ENCODE measurements at places on chromosomes 1 and 21.

DNA sequence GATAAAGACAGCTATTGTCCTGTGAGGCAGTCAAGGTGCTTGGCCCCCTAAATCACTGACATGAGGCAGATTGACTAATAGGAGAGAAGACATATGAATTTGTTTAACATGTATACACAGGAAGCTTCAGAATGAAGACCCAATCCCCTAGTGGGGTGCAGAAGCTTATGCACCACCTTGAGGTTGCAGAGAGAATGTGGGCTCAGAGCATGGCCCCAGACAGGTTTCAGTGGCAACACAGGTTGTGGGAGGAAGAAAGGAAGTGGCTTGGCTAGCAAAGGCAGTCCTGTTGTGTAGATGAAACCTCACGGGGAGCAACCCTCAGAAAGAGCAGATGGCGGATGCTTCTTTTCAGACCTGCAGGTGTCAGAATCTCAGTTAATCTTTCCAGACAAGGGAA lies 37.0 kb upstream of the PARP1 start:
- DNase-seq = no peak

GRCh38 chr1:98001764-98002163 lies 80.9 kb upstream of the DPYD start:
- DNase-seq = no peak

GRCh38 chr1:12275370-12275769 lies 45.5 kb downstream of the VPS13D start:
- peak; percentile 5 for DNase-seq

DNA sequence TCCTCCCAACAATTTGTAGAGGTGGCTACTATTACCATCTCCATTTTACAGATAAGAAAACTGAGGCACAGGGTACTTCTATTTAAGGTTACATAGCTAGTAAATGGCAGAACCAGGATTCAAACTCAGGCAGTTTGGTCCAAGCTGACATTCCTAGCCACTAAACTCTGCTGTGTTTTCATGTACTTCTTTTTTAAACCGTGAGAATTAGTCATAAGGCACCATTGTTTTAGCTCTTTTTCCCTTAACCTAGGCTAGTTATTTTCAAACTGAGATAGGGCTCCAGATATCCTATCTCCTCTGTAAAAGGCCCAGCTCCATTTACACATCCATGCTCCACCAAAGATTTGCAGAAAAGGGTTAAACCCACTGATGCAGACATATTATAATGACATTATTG lies 92.9 kb downstream of the PTPN14 start:
- no peak for DNase-seq

GRCh38 chr1:116983112-116983511 lies 18.4 kb upstream of the CD101 start:
- DNase-seq = no peak

- no peak for DNase-seq
Measured at GRCh38 chr1:24254783-24255182, 64.4 kb upstream of the GRHL3 start.

- DNase-seq = no peak
Measured at GRCh38 chr1:29865051-29865450, 628.7 kb downstream of the PTPRU start.

DNA sequence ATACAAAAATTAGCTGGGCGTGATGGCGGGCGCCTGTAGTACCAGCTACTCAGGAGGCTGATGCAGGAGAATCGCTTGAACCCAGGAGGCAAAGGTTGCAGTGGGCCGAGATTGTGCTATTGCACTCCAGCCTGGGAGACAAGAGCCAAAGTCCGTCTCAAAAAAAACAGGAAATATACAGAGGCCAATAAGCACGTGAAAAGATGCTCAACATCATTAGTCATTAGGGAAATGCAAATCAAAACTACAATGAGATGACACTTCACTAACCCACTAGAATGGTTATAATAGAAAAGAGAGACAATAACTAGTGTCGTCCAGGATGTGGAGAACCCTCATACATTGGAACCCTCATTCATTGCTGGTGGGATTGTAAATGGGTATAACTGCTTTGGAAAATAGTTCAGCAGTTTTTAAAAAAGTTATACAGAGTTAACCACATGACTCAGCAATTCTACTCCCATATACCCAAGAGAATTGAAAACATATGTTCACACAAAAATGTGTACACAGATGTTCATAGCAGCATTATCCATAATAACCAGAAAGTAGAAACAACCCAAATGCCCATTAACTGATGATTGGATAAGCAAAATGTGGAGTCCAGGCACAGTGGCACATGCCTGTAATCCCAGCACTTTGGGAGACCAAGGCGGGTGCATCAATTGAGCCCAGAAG lies 6.4 kb upstream of the E2F2 start:
- DNase-seq = no peak

- no peak for DNase-seq
Measured at GRCh38 chr1:81493102-81493869, 307.4 kb upstream of the ADGRL2 start.

- DNase-seq = no peak
Measured at GRCh38 chr21:45054927-45055612, 19.3 kb upstream of the ADARB1 start.

DNA sequence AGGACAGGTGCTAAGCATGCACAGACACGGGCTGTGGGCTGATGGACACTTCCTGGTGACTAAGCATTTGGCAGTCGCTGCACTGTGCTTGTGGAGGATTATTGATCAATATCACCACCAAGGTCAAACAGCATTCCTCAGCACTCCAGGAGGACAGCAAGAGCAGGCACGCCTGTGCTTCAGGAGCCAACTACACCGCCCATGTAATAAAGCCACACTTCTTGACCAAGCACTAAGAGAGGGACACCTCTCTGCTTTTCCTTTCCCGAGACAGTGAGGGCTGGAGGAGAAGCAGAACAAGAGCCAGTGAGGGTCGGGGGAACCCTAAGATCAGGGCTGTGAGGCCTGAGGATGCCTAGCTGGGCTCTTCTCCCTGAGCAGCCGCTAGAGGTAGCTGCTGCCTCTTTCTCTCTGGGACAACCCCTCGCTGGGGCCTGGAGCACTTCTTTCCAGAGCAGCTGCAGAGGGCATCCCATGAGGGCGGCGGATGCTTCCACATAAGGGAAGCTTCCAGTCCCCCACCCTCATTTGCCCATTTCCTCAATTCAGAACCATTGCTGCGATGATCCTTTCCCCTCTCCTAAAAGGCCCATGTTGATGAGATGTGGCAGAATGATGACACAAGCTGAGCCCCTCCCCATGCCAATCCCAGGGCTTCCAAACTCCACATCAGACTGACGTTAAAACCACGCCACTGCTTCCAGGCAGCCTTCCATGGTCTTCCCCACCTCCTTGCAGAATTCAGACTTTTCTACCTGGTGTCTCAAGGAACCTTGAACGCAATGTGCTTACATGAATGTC lies 19.1 kb downstream of the RAB7B start:
- DNase-seq = peak; percentile 39

GRCh38 chr1:110706621-110707020 lies 31.9 kb upstream of the KCNA3 start:
- no peak for DNase-seq

DNA sequence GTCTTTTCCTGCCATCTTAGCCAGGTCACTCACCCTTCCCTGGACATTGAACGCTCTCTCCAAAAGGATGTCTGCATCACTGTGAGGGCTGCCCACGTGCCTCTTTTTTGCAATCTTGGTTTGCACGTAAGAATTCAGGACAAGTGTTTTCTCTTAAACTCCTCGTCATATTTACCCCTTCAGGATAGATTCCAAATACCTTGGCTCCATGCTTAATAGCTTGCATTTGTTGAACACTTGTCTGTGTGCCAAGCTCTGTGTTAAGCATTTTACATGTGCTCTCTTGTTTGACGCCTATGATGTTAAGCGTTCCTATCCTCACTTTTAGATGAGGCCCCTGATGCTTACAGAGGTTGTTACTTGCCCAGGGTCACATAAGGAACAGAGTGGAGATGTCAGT lies 29.8 kb downstream of the RCSD1 start:
- DNase-seq = no peak

DNA sequence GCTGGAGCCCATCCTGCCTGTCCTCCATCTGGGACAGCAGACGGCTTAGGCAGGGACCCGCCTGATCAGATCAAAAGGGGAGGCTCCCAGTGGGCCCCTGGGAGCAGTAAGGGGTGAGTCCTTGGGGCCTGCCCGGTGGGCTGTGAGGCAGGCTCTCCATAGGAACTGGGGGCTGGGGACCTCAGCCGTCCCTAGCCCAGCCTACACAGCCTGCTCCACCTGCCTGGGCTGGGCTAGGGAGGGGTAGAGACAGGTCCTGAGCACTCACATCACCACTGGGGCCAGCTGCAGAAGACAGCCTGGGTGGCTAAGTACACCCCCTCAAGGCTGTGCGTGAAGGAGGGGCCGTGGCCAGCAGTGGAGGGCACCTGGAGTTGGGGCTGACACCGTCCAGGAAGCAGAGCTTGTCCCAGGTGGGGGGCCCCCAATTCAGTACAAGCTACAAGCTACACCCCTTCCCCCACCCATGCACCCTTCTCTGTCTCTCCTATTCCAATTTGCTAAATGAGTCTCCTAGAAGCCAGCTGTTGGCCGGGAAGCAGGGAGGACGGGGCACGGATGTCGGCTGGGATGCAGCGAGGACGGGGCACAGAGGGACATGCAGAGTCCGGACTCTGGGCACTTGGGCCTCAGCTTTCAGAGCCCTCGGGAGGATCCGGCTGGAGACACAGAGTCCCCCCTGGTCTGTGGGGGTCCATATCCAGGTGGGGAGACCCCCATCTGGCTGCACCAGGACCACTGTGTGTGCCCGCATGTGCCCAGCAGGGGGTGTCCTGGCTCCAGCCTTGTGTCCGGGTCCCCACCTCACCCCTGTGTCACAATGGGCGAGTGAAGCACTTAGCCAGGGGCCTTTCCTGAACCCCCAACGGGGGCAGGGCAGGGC lies 1.7 kb downstream of the ISG15 start:
- no peak for DNase-seq

- DNase-seq = no peak
Measured at GRCh38 chr1:17207046-17207445, 2.1 kb downstream of the PADI1 start.

GRCh38 chr21:40243685-40244084 lies 376.4 kb downstream of the PCP4 start:
- no peak for DNase-seq

DNA sequence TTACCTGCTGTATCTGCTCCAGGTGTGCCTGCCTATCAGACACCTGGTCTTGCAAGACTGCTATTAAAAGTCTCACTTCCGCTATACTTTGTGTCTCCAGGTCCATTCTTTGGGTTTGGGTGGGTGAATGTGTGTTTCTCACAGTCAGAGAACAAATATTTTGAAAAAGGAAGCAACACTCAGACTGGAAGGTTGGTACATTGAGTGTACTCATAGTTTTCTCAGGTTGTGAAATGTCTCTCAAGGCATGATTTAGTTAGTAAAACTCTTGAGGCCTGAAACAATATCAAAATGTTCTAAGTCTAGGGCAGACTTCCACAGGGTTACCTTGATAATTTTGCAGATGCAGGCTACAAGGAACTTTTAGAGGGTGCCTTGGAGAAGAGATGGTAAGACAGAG lies 429.9 kb upstream of the ZRANB2 start:
- no peak for DNase-seq

- no peak for DNase-seq
Measured at GRCh38 chr21:31943561-31943960, 70.7 kb downstream of the HUNK start.

DNA sequence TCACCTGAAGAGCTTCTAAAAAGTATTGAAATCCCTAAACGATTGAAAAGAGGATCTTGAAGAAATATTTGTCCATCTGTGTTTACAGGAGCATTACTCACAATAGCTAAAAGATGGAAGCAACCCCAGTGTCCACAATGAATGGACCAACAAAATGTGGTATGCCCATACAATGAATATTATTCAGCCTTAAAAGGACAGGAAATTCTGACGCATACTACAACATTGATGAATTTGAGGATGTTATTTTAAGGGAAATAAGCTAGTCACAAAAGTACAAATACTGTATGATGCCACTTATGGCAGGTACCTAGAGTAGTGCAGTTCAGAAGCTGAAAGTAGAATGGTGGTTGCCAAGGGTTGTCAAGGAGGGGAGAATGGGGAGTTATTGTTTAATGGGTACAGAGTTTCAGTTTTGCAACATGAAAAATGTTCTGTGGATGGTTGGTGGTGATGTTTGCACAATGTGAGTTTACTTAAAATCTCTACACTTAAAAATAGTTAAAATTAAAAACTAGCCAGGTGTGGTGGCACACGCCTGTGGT lies 37.1 kb upstream of the GADD45A start:
- no peak for DNase-seq

- no peak for DNase-seq
Measured at GRCh38 chr1:210347112-210347511, 18.4 kb downstream of the HHAT start.

- no peak for DNase-seq
Measured at GRCh38 chr1:26574719-26575251, 45.2 kb downstream of the RPS6KA1 start.
